ENCODE measurements at places on chromosomes 11 and 22.

DNA sequence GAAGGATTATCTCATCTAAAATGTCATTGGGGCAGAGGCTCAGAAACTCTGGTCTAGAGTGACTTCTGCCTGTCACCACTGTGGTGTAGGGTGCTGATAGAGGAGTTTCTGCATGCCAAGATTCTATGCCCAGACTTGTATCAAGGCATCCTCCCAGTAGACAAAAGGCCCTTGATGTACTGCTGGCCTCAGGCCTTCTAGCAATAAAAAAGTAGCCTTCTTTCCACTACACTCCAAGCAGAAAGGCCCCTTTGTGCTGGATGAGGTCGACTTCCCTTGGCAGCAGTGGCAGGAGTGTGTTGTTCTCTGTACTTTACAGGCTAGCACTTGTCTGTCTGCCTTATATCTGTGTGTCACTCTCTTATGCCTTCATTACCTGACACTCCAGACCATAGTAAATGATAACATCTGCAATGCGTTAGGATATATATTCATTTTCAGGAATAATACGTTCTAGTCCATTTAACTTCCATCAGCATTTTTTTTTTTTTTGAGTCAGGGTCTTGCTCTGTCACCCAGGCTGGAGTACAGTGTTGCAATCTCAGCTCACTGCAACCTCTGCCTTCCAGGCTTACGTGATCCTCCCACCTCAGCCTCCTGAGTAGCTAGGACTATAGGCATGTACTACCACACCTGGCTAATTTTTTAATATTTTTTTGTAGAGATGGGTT lies 49.5 kb upstream of the RRM1 start:
- DNase-seq, result peak; percentile 78

DNA sequence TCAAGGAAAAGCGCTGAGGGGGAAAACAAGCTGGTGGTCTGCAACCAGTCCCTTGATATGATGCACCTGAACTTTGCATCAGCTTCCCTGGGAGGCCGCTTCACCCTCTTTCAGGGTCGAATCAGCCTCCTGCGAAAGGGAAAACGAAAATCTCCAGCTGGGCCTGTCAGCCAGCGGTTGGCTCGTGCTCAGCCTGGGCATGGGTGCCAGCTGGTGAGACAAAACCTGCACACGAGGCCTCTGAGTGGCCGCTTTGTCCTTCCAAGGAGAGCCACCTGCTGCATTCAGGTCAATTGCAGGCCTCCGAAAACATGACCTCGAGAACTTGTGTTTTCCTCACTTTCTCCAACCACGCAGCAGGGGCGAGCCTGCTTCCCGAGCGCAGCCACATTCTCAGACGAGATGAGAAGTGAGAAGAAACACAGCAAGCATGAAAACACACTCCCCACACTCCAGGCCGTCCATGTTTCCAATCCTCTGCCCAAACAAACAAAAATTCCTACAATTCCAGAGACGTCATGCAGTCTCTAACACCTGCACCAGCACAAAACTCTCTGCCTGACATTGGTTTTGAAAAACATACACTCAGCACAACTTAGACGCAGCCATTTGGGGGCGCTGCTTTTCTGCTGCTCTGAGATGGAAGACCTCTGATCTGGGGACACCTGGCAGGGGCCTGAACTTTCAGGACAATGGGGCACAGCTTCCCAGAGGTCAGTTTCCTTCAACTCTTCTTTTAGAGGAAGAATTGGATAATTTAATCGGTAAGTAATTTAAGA lies 77.1 kb downstream of the DHCR7 start:
- DNase-seq, result peak; percentile 2

GRCh38 chr11:6357222-6357621 lies 33.1 kb upstream of the SMPD1 start:
- DNase-seq, result no peak

DNA sequence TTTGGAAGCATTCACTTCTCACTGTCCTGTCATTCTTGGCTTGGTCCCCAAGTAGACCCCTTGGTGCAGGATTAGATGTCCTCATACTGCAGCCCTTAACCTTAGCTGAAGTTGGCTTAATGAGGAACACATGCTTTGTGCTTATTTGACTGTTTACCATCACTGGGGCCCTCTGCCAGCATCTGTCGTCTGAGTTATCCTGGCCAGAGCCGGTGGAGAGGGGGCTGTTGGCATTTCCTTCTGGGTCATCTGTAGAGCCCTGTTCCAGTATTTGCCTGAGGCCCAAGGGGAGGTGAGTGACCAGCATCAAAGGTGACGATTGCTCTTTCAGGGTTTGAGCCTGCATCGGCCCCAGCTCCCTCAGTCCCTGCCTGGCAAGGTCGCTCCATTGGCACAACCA lies 126.4 kb upstream of the RASSF10 start:
- DNase-seq, result no peak

DNA sequence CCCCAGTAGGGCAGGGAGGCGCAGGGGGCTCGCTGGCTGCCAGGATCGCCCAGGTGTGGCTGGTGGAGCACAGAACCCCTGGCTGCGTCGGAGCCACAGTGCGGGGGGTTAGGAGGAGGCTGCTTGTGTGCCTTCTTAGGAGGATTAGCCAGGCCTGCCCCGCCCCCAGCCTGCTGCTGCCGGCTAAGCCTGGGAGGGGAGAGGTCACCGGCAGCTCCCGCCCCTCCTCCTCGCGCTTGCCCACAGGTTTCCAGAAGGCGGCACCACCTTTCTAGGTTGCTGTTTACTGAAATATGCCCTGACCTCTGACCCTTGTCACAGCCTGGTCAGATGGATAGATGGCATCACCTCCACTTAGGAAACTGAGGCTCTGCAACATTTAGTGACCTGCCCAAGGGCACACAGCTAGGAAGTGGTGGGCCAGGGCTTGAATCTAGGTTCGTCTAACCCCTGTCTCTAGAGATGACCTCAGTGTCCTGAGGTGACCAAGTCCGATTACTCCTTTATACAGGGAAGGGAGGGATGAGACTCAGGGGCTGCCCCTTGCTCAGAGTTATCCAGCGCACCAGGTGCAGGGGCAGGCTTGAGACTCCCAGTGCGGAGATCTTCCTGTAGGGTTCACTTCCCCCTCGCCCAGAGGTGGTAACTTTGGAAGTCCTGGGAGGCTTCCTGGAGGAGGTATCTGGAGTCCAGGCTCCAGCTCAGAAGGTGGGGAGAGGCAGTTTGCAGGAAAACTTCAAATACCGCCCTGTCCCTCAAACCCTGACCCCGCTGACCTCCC lies 44.0 kb downstream of the MYO7A start:
- DNase-seq, result no peak

- peak; percentile 50 for DNase-seq
Observed at GRCh38 chr11:113242767-113243397, 71.5 kb upstream of the TTC12 start.

- no peak for DNase-seq
Observed at GRCh38 chr11:133993921-133994320, 37.2 kb upstream of the IGSF9B start.

DNA sequence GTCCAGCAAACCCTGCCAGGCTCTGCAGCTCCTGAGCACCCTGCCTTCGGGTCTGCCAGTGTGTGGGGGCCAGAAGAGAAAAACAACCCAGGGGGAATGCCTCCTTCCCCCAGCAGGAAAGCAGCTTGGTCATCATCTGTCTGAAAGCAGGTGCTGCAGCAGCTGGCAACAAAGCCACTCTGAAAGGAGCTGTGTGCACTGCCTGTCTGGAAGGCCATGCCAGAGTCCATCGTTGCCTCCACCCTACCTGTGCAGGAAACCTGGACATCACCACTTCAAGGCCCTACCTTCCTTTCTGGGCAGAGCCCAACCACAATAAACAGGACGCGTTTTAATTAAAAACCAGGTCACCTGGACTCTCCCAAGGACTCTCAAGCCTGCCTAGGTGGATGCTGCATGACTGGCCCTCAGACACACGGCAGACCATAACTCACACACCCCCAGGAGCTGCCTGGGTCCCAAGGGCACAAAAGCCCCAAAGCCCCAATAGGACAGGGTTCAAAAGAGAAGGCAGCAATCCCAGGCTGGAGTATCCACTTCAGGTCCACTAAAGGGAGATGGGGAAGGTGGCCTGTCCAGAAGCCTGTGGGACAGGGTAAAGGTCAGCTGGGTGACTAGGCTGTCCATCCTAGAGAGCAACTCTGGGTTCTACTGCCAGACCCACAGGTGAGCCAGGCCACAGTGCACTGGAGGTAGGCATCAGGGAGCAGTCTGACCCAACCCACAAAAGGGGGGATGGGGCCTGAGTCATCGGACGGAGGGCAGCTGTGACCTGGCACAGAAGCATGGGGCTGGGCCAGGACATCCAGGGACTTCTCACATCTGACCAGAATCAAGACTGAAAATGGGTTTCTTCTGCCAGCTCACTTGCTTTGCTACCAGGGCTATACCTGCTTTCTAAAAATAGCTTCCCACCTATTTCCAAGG lies 6.1 kb downstream of the GNB1L start:
- no peak for DNase-seq

GRCh38 chr22:31229402-31230079 lies 17.4 kb downstream of the LIMK2 start:
- DNase-seq, result no peak

DNA sequence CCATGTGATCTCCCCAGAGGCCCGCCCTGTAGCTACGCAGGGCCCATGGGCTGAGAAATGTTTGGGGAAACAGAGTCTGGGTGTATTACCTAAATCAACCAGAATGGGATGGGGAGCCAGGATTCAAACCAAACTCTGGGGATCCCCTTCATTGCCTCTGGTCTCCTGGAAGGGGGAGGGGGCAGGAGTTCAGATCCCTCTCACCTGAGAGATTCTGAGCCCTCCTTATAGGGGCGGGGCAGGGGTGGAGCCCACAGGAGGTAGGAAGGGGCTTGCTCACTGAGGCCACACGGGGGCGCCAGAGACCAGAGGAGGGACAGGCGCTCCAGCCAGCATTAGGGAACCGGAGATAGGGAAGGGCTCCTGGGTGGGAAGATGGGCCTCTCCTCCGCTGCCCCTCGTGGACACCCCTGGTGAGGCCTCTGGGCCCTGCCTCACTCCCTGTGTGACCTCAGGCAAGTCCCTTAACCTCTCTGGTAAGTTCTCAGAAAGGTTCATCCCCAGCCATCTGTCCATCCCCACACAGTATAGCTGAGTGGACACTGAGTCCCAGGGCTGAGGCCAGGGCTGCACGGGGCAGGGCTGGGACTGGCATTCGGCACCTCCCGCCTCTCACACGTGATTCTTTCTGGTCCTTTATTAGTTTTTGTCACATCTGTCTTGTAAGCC lies 2.7 kb upstream of the CDC42BPG start:
- DNase-seq, result peak; percentile 89

DNA sequence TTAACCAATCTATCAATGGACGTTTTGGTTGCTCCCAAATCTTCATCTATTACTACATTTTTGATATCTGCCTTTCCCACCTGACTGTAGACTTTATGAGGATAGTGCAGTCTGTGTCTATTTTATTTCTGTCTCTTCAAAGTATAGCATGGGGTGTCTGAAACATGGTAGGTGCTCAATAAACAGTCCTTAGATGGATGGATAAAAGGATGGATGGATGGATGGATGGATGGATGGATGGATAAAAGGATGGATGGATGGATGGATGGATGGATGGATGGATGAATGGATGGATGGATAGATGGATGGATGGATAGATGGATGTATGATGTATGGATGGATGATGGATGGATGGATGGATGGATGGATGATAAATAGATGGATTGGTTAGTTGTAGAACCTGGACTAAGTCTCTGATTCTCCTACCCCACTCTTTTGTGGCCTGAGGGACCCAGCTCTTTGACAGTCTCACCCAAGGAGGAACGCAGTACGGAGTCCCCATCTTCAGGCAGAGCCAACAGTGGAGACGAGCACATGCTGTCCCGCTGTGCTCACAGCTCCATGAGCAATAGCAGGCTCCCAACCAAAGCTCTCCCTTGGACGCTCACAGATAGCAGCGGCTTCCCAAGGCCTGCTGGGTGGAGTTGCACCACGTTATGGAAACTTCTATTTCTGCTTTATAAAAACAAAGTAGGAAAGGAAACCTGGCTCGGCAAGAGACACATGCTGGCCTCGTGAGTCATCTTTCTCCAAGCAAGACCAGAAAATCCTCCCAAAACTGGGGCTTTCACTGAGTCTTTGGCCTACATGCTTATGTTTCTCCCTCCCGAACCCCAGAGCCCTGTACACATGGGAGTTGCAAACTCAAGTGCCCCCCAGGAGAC lies 448.0 kb downstream of the MIAT start:
- no peak for DNase-seq

GRCh38 chr22:21762712-21763581 lies 27.4 kb upstream of the YPEL1 start:
- no peak for DNase-seq

GRCh38 chr11:104369761-104370160 lies 205.8 kb upstream of the PDGFD start:
- DNase-seq, result no peak

- DNase-seq, result peak; percentile 5
Observed at GRCh38 chr11:58927393-58928106, 11.7 kb upstream of the GLYATL1 start.
